ENCODE measurements at places on chromosomes 5 and 9.

GRCh38 chr5:121171834-121172233 lies 679.8 kb upstream of the FTMT start:
- DNase-seq, result no peak

GRCh38 chr9:134327671-134328231 lies 1.5 kb downstream of the RXRA start:
- DNase-seq, result no peak

DNA sequence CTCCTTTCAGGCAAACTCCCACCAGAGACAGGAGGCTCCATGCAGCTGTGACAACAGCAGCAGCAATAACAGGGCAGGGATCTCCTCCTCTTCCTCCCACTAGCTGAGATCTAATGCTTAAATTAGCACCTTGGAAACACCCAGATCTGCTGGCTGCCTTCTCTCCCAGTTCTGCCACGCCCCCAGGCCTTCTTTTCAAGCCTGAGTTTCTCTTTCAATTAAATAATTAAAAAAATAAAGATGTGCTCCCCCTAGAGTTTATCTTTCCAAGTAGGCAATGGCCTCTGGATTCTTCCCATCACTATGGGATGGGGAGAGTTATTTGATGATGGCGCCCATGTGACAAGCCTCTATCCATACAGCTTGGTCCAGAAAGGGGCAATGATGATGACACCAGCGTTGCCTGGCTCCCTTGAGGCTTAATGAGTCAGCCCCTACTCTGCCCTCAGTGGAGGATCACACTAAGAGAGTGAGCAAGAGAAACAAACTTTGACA lies 3.8 kb downstream of the FAM219A start:
- no peak for DNase-seq

GRCh38 chr9:6564360-6564759 lies 81.2 kb downstream of the GLDC start:
- no peak for DNase-seq

DNA sequence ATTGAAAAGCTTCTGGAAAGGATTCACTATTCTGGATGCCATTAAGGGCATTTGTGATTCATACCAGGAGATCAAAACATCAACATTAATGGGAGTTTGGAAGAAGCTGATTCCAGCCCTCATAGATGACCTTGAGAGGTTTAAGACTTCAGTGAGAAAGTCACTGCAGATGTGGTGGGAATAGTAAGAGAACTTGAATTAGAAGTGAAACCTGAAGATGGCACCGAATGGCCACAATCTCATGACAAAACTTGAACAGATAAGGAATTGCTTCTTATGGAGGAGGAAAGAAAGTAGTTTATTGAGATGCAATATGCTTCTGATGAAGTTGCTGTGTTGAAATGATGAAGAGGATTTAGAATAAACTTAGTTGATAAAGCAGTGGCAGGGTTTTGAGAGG lies 254.6 kb upstream of the SLC24A2 start:
- DNase-seq, result no peak

DNA sequence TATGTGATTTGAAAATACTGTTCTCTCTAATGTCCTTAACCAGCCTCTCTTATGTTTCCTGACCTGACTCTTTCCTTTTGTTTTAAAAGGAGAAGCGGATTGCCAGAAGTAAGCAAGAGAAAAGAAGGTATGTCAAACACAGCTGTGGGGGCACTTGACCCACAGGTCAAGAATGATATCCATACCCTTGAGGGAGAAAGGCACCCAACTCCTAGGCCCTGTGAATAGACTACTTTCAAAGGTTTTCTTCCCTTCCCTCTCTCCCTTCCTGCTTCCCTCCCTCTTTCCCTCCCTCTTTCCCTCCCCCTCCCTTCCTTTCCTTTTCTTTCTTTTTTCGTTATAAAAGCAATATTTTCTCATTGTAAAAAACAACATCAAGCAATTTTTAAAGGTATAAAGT lies 306.8 kb downstream of the TRPM3 start:
- DNase-seq, result no peak

DNA sequence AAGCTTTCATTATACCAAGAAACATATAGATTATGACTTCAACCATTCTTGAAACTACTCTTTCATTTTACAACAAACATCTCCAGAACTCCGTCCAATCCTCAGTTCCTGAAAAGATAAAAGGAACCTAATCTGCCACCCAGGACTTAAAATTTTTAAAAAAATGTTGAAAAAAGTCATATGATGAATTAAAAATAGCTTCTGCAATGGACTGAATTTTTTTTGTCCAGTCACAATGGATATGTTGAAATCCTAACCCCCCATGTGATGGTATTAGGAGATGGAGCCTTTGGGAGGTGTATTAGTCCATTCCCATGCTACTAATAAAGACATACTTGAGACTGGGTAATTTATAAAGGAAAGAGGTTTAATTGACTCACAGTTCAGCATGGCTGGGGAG lies 2.7 kb upstream of the ALDH1A1 start:
- DNase-seq, result no peak

Measured in CD4-positive, alpha-beta T cell treated with Interleukin-15 for 4 hours (primary cell).